Heart left ventricle (tissue), 16 donors: ENCODE measurements at places on chromosomes 16 and 17.

DNA sequence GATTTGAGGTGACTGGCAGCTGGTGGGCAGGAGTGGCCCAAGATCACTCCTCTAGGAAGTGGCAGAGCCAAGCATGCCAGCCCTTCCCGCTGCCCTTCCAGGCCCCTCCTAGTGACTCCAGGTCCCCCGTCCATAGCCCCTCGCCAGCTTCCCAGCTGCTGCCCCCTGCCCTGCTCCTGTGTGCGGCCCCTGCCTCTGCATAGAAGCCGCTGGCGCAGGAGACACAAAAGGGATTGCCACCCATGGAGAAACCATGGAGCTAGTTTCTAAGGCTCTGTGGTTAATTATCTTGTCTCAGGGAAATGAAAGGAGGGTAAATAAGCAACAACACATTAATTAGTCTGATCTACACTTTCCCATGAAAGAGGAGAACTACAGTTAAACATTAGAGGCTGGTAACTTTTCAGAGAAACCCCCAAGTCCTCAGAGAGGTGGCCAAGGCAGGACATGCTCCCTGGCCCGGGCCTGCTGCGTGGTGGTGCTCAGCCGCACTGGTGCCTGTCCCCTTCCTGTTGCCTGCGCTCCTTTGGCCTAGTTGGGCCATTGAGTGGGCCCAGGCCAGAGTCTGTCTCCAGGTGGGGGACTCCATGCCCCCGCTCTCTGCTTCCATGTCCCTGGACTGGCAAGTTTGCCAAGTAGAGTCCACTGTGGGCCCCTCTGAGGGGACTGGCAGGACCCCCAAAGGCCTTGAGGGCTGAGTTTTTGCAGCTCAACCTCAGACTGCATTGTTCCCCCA lies 65.2 kb downstream of the PRMT7 start:
- DNase-seq: no peak

- DNase-seq: no peak
Measured at GRCh38 chr17:279776-280175, 72.8 kb downstream of the RPH3AL start.

GRCh38 chr16:81335669-81336068 lies 20.9 kb downstream of the GAN start:
- DNase-seq: no peak

DNA sequence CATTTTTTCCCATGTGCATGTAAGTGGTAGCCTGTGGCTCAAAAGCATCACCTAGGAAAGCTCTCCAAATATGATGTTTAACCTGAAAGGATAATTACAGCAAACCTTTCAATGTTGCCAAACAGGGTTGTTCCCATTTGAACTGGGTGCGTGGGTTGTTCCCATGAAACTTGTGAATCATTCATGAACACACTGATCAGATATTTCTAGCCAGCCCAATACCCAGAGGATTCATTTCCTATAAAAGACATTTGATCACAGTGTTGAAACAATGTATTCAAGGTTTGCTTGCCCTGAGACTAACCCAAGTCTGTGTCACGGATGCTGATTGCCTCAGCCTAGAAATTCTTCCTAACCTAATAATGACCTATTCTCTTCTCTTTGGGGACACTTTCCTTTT lies 12.9 kb downstream of the KRT39 start:
- no peak for DNase-seq

DNA sequence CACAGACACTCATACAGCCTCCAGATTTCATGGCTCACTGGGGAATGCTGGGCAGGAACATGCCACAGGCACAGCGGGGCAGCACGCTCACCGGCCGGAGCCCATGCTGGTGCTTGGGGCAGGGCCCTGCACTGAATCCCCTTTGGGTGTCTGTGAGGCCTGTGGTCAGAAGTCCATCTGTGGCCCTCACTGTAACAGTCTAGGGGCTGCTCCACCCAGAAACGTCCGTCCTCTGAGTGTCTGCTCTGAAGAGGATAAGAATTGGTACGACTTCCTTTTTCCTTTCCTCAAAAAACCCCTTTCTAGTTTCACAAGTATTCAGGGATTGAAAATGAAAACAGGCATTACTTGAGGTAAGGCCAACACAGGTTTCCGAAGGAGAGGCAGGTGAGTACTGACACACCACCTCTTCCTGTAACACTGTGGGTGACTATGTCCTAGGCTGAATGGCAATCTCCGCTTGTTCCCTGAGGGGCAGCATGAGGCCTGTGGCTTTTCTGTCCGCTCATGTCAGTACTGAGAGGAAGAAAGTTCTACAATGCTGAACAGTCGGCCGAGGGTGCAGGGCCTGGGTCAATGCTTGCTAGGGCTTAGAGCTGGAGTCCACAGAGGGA lies 42.5 kb downstream of the TMEM11 start:
- DNase-seq: no peak

- no peak for DNase-seq
Measured at GRCh38 chr16:17666293-17666692, 195.5 kb upstream of the XYLT1 start.

- DNase-seq: peak; percentile 55
Measured at GRCh38 chr17:44628243-44629188, 27.8 kb upstream of the MEIOC start.

- no peak for DNase-seq
Measured at GRCh38 chr16:86431540-86431939, 78.8 kb upstream of the FOXF1 start.

GRCh38 chr17:2847381-2848333 lies 51.4 kb downstream of the RAP1GAP2 start:
- no peak for DNase-seq

GRCh38 chr17:13931111-13931526 lies 138.2 kb upstream of the COX10 start:
- peak; percentile 38 for DNase-seq
